Activated gamma-delta T cell (primary cell): ENCODE measurements at places on chromosomes 3 and 15.

DNA sequence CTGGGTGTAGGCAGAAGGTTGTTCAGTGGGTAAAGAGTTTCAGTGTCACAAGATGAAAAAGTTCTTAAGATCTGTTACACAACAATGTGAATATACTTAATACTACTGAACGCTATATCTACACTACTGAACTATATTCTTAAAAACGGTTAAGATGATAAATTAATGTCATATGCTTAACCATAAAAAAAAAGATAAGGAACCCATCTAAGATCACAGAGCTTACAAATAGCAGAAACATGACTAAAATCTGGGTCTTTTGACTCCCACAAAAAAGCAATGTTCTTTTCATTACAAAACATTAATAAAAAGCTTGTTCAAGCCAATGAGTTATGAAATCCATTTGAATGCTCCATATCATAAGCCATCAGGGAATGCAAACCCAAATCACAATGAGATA is 34.4 kb downstream of the UBR1 start:
- no peak for DNase-seq

GRCh38 chr3:63015614-63016309 is 140.5 kb upstream of the CADPS start:
- DNase-seq = no peak

GRCh38 chr15:41465822-41466421 is 27.8 kb upstream of the ITPKA start:
- DNase-seq = no peak

- no peak for DNase-seq
Measured at GRCh38 chr3:192833177-192833890, 84.3 kb downstream of the MB21D2 start.

- no peak for DNase-seq
Measured at GRCh38 chr3:149998946-149999345, 28.3 kb upstream of the PFN2 start.

GRCh38 chr15:88812133-88812532 is 8.9 kb downstream of the ACAN start:
- DNase-seq = no peak

GRCh38 chr3:46455231-46456115 is 9.2 kb downstream of the LTF start:
- DNase-seq = no peak

- DNase-seq = no peak
Measured at GRCh38 chr15:77057072-77057471, 13.8 kb downstream of the TSPAN3 start.

DNA sequence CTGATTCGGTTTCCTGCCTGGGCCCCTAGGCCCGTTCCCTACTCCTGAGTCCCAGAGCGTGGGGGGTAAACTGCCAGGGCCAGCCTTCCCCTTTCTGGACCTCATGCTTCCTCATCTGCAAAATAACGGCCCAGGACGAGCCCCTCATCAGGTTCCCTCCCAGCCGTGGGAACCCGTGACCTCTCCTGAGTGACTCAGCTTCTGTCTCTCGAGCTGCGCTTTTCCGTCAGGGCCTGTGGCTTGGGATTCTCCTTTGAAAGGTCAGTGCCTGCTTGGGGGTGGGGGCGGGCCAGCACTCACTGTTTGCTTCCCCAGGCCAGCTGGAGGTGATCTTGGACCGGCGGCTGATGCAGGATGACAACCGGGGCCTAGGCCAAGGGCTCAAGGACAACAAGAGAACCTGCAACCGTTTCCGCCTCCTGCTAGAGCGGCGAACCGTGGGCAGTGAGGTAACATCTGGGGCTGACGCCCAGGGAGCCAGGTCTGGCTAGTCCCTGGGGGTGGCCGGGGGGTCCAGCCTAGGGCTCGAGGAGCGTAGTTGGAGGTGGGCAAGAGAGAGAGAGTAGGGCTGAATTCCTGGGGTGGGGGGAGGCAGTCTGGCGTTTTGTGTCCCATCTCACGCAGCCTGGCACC is 12.8 kb downstream of the MAN2A2 start:
- DNase-seq = no peak

DNA sequence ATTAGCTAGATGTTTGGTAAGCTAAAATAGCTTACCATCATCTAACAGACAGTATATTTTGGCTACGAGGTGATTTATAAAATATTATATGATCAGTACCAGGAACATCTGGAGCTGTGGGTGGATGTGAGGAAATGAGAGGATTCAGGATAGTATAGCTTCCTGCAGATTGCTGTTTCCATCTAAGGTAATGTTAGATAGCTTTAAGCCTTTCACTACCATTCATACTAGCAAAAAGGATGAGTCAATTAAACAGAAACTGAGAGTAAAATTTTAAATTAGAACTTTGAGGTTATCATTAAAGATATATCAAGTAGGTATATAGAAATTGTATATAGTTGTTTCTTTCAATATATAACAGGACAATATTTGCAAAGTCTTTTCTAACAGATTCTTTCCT is 8.0 kb downstream of the ZBTB20 start:
- DNase-seq = no peak

DNA sequence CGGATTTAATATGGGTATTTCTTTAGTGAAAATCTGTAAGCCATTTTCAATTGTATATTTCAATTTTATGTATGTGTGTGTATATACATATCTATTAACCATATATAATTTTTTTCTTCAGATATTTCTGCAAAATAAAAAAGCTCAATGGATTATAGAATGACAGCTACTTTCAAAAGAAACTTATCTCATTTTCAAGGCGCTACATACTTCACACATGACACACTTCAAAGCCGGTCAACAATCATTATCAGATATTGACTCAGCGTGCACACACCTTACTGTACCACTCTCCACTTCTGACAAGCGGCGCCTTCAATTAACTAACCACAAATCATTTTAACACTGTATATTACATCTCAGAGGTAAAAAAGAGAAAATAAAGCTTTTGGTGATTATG is 39.6 kb downstream of the ATP13A3 start:
- DNase-seq = no peak

DNA sequence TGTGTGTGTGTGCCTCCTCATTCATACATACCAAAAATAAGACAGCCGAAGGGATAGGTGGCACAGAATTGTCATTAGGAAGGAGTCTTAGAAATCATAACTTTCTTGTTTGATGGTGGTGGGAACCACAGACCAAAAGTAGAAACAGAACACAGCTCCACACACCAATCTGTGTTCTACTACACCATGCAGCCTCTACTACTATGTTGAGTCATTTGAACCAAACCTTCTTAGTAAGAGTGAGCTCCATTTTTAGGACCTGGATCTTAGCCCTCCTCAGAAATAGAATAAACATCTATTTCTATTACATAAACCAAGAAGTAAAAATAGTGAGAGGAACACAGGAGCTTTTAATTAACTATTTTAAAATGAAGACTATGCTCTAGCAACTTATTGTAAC is 27.9 kb upstream of the PLCH1 start:
- no peak for DNase-seq

DNA sequence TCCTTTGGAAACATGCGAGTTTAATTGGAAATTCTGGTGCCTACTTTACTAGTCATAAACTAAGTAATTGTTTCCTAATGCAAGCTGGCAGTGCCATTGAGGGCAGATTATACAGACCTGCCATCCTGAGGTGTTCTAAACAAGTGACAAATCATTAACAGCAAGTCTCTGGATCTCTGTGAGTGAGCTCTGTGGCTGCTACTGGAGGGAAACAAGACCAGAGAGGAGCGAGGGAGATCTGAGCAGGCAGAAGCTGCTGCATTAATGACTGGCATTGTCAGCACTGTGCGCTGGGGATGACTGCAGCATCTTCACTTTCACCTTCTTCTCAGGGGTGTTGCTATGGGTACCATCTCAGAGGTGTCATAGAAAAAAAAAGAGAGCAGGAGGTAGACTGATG is 308.4 kb upstream of the DPH6 start:
- DNase-seq = no peak

DNA sequence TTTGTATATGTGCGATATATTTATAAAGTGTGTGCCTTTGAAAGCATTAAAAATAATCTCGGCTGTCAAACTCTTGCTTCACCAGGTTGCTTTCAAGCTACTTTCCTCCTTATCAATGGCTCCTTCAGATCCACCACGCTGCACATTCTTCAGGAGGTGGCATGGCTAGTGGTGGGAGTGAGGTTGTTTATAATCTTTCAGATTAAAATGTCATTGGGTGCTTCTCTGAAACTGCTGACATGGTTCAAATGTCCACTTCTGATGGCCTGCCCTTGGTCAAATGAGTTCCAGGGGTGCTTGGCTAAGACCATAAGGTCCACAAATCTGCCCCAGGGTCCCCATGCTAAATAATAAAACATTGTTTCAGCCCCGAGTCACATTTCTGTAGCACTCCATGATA is 36.7 kb downstream of the ARHGAP31 start:
- DNase-seq = no peak

DNA sequence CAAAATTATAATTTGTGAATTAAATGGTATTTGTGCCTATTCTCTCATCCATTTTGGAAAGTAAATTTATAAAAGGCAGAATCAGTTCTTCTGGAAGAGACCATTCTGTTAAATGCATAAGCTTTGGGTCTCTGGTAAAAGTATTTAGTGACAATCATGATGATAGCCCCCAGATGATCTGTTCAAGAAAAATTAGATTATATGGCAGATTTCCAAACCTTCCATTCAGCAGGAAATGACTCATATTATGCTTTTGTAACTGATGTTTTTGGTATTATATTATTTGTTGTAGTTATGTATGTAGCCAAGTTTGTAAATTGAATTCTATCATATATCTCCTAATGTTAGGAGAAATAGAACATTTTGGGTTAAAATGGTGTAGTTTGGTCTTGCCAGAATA is 340.8 kb upstream of the DPH6 start:
- no peak for DNase-seq

DNA sequence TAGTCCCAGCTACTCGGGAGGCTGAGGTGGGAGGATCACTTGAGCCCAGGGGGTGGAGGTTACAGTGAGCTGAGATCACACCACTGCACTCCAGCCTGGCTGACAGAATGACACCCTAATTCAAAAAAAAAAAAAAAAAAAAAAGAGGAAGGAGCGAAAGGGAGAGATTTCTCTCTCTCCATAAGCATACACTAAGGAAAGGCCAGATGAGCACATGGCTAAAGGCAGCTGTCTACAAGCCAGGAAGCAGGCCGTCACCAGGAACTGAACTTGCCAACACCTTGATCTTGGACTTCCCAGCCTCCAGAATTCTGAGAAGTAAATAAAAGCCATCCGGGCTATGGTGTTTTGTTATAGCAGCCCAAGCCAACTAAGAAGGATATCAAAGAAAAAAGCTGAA is 7.5 kb downstream of the SRGAP3 start:
- no peak for DNase-seq

- DNase-seq = no peak
Measured at GRCh38 chr3:61912158-61912557, 350.8 kb downstream of the PTPRG start.

- no peak for DNase-seq
Measured at GRCh38 chr3:115341208-115341607, 194.1 kb upstream of the ZBTB20 start.

GRCh38 chr3:188915127-188915526 is 256.6 kb upstream of the TPRG1 start:
- DNase-seq = no peak

DNA sequence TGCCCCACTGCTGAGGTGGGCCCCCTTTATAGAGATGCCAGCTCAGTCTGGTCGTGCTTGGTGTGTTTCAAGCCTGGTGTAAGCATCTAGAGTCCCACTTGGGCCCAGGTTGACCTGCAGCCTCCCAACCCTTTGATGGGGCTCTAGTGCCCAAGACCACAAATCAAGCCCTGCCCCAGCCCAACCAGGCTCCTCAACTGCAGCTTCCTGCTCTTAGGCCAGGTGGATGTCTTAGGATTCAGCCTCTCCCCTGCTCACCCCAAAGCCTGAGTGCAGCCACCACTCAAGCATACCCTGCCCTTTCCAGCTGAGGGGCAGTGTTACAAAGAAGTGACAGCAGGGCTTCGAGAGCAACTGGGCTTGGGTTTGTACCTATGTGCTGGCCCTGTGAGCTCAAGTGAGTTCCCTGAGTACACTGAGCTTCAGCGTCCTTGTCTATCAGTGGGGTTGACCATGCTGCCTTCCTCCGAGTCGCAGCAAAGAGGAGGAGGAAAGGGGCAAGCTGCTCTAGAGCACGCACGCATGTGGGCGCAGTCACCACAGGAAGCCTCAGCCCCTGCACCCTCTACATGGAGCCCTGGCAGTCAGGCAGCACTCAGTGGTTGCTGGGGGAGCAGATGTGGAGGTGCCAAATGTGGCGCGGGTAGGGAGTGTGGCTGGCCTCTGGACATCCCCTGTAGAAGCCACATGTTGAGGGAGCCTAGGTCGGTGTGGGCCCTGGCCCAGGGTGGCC is 120.7 kb downstream of the EEFSEC start:
- no peak for DNase-seq

GRCh38 chr3:149575213-149575960 is 82.4 kb downstream of the WWTR1 start:
- DNase-seq = no peak

DNA sequence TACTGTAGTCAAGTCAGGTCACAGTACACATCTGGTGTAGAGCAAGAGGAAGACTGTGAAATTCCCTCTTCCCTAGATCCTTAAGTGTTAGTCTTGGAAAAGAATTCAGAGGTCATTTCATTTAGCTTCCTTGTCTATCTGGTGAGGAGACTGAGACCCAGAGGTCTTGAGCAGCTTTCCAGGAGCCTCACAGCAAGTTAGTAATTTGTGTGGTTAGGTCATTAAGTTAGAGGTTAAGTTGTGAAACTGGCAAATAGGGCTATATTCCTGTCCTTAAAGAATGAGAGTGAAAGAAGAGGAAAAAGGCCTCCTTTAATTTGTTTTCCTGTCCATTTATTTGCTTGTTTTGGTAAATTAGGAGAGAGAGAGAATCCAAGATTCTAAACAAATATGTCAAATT is 9.0 kb downstream of the PODXL2 start:
- DNase-seq = no peak

DNA sequence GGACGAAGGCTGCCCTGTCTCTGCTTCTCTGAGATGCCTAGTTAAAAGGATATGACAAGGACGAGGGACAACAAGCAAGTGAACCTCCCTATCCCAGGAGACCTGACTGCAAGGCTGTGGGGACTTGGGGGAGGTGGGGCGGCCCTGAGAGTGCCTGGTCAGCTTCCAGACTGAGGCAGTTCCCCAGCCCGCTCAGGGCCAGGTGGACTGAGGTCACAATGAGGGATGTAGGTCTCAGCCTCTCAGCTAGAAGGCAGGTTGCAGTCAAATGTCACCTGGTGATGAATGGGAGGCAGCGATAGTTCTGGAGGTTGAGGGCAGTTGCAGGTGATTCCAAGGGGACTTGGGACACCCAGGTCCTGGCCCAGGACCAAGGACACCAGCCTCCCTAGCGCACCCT is 30.6 kb downstream of the TKT start:
- no peak for DNase-seq

GRCh38 chr3:32843510-32844321 is 25.9 kb downstream of the TRIM71 start:
- DNase-seq = no peak

DNA sequence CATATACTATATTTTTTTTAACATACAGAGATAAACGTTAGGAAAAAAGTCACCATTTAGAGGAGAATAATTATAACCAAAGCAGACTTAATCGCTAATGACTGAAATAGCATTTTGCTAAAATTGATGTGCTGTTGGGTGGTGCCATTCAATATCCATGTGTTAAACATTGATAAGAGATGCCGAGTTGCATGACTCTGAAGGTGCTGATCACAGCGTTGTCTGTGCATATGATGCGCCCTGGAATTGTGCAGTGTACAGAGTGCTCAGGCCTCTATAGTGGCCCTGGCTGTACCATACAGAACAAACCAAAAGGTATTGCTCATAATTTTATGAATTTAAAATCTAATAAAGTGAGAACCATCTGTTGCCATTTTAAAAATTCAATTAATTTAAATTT is 168.3 kb downstream of the MEIS2 start:
- no peak for DNase-seq

GRCh38 chr3:100002599-100003350 is 111.5 kb downstream of the FILIP1L start:
- DNase-seq = no peak

- no peak for DNase-seq
Measured at GRCh38 chr3:123791898-123792297, 92.2 kb downstream of the MYLK start.
